CD4-positive, alpha-beta T cell treated with Interleukin-17A for 4 hours (primary cell): ENCODE measurements at places on chromosomes 1 and 21.

GRCh38 chr1:205786601-205787000 lies 11.3 kb upstream of the RAB29 start:
- DNase-seq = no peak

DNA sequence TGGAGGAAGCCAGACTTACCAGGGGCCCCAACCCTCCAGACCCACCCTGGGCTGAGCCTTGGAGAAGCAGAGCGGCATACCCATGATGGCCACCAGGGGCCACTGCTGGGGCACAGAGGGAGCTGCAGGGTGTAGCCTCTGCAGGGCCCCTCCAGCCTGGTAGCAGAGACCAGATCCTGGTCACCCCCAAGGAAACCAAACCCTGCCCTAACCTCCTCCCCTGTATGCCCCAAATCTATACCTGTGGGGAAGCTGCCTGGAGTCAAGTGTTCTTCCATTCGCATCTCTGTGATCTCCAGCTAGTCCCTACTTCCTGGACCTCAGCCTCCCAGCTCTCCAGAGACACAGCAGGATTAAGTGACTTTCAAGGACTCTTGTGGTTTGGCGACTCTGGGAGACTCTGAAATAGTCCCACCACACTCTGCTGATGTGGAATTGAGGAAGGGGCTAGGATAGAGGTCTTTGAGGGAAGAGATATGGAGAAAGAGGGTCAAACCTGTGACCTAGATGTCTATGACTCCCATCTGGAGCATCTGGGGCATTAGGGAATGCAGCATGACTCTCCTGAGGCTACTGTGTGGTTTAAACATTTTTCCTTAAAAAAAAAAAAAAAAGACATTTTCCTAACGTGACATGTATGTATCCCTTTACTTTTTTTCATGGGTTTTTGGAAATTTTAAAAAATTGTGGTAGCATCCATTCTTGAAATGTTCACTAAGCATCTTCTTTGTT lies 119.2 kb upstream of the IPO9 start:
- peak; percentile 69 for DNase-seq

DNA sequence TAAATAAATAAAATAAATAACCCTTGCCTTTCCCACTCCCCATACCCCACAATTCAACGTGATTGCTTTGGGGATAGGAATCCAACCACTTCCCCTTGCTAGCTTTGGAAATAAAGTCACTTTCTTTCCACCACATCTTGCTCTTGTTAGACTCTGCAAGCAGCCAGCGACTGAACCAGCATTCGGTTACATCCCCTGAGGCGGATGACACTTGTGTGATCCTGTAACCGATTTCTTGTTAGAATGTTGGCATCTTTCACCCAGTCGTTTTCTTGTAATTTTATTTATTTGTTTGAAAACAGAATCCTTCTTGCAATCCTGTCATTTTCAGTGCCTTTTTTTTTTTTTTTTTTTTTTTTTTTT lies 1.6 kb upstream of the IFNGR2 start:
- DNase-seq = no peak

DNA sequence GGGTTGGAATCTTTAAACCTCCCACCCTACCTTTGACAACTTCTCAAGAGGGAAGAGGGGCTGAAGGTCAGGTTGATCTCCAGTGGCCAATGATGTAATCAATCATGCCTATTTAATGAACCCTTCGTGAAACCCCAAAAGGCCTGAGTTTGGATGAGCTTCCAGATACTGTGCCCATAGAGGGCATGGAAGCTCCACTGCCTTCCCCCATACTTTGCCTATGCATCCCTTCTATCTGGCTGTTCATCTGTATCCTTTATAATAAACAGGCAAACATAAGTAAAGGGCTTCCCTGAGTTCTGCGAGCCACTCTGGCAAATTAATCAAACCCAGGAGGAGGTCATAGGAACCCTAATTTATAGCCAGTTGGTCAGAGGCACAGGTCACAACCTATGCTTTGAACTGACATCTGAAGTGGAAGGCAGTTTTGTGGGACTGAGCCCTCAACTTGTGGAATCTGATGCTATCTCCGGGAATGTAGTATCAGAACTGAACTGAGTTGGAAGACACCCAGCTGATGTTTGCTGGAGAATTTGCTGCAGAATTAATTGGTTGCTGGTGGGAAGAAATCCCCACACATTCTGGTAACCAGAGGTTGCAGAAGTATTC lies 24.8 kb downstream of the S100A10 start:
- DNase-seq = no peak

GRCh38 chr1:6414443-6414844 lies 5.3 kb downstream of the HES2 start:
- peak; percentile 57 for DNase-seq

- DNase-seq = no peak
Observed at GRCh38 chr21:18449605-18450550, 46.3 kb upstream of the TMPRSS15 start.

DNA sequence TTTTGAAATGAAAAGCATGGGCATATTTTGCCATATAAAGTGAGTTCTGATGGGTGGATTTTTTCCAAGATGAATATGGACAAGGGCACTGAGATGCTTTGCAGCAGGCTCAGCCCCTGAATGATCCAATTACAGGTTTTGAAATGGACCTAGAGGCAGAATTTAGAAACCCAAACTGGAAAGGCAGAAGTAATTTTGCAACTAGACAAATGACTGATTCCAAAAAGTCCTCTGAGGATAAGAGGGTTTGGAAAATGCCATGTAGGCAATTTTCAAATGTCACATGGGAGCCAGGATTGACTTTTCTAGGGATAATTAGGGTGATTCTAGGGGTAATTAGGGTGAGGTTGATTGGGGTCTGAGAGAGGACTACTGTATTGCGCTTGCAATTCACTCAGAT lies 148.9 kb upstream of the ZNF648 start:
- DNase-seq = no peak

GRCh38 chr1:72184099-72184701 lies 98.1 kb downstream of the NEGR1 start:
- no peak for DNase-seq

- DNase-seq = no peak
Observed at GRCh38 chr1:219875860-219876259, 52.5 kb downstream of the SLC30A10 start.

DNA sequence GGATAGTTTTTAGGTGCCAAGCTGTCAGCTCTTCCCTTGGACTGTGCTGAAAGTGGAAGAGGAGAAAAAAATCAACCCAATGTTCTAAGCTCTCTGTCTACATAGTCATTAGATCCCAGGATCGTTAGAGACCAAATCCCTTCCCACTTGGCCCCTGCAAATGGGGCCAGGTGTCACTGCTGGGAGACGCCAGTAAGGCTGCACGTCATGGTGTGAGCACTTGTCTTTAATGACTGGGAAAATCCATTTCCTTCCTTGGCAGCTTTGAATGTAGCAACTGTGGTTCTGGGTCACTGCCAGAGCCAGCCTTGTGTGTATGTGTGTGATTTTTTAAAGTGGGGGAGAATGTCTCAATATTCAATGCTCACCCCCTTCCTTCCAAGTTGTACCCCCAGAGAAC lies 59.9 kb downstream of the MAN1C1 start:
- DNase-seq = peak; percentile 45

GRCh38 chr1:21650400-21650799 lies 18.8 kb downstream of the RAP1GAP start:
- no peak for DNase-seq

- DNase-seq = no peak
Observed at GRCh38 chr21:23496729-23497128, 2110.6 kb downstream of the MRPL39 start.

GRCh38 chr1:94953746-94954145 lies 26.8 kb upstream of the CNN3 start:
- no peak for DNase-seq

GRCh38 chr21:14376854-14377253 lies 6.1 kb downstream of the HSPA13 start:
- DNase-seq = no peak

DNA sequence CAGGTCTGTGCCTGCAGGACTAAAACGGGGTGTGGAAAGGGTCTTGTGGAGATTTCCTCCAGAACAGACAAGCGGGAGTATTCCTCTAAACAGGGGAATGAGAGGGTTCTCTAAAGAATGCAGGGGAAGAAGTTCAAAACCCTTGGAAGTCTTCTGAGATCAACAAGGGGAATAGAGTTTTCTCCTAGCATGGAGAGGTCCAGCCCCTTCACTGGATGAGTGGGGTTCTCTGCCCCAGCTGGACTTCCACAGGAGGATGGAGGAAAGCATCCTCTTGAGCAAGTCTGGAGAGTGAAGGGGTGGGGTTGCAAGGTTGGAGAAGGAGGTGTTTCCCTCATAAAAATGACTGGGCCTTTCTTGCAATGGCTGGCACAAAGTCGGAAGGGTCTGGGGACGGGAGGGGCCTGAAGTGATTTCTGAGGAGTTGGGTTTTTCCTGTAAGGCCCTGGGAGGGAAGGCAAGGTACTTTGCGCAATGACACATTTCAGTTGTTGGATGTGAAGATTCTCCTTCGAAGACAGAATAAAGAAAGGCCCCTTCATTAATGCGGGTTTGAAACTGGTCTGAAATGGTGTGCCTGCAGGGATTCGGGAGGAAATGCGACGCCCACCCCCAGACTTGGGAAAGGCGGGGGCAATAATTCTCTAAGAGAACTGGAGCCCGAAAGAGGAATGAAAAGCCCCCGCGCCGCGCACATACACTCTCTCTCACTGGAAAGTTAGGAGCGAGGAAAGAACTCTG lies 884 bp downstream of the SPATA6 start:
- no peak for DNase-seq

GRCh38 chr1:25038699-25039098 lies 108.6 kb upstream of the RUNX3 start:
- no peak for DNase-seq

- DNase-seq = peak; percentile 46
Observed at GRCh38 chr1:20440785-20441200, 45.2 kb downstream of the CAMK2N1 start.

DNA sequence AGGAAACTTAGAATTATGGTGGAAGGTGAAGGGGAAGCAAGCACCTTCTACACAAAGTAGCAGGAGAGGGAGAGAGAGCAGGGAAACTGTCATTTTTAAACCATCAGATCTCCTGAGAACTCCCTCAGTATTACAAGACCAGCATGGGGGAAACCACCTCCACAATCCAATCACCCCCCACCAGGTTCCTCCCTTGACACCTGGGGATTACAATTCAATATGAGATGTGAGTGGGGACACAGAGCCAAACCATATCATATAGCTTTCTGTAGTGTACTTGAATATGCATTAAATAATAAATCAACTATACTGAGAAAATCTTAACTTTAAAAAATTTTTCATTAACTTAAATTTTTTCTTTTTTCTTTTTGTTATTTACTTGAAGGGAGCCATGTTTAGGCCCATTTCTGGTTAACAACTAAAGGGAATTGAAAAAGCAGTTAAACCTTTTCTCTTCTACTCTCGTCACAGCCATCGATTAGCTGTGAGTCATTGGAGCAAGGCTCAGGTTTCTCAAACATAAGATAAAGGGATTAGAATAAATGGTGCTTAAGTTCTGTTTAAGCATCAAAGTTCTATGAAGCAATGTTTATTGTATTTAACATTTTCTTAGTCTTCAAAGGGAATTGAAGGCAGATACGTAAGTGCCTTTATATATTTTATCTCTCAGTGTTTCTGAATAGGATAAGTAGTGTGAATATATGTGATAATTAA lies 72.2 kb upstream of the DPT start:
- no peak for DNase-seq

- DNase-seq = no peak
Observed at GRCh38 chr1:35574655-35575415, 1.7 kb downstream of the TFAP2E start.

GRCh38 chr1:160916666-160917065 lies 31.7 kb upstream of the ITLN1 start:
- DNase-seq = no peak

DNA sequence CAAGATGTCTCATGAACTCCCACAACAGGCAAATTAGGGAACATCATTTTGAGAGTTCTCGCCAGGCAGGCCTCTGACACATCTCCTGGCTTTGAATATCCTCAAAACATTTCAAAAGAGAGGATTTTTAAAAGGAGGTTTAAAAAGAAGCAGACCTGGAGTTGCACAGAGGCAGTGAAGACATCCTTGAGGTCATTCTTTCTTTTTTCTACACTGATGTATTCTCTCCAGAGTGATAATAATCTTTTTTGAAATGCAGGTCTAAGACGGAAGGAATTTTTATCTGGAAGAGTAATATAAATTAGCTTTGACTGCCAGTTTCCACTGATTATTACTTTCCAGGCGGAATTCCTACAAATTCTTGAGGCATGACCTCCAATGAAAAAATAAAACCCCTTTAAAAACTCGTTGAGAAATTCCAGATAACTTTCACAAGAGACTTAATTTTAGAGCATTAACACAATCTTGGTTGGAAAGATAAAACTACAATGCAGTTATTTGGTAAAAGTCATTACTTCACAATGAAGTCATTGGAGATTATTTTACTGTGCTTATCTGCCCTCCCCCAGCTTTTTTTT lies 125.0 kb downstream of the LYPLAL1 start:
- no peak for DNase-seq

DNA sequence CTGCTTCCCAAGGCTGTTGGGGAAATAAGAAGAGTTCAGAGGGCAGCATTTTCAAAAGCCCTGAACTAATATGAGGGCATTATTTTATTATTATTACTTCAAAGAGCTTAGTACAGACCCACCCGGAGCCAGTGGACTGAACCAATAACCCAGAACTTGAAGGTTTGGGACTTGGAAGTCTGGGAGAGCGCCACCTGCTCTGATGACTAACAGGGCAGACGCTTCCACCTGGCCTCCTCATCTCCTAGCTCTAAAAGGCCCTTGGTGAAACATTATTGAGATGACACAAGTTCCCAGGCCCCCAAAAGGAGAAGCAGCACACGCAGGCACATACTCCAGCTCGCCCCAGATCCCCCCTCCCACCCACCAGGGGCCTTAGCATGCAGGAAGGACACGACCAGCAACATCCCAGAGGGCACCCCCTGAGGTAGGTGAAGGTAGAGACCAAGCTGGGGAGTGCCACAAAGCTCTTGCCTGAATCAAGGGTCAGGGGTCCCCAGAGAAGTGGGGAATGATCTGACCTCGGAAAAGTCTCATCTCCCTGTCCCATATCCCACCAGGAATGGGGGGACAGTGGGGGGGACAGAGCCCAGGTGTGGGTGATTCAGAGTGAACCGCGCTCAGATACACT lies 1.3 kb downstream of the DLGAP3 start:
- no peak for DNase-seq

DNA sequence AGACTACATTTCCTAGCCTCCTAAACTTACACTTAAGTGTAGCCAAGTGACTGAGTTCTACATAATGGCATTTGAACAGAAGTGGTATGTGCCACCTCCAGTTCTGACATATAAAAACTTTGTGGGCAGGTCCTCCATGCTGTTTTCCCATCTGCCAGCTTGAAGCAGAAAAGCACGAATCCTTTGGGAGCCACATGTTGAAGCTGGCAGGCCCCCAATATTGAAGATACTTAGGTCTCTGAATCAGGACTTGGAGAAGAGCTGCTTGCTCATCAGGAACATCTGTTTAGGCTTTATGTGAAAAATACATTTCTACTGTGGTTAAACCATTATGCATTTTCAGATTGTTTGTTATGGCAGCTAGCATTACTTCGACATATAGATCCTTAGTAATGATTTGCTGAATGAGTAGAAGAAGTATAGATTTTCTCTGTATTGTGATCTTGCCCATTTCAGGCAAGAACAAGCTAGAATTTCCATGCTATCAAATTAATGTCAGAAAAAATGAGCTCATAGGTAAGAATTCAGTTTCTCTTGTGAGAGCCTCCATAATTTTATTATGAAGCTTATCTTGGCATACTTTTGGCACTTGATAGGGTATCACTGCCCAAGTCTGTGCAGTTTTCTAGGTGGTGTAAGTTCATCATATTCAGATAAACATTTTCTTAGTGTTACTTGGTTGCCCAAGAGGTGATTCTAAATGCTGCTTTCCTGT lies 68.4 kb downstream of the GDAP2 start:
- DNase-seq = no peak

- DNase-seq = no peak
Observed at GRCh38 chr21:39599191-39599970, 13.4 kb upstream of the B3GALT5 start.

GRCh38 chr1:203281851-203282661 lies 23.3 kb upstream of the BTG2 start:
- DNase-seq = no peak
